ENCODE measurements at places on chromosomes 12 and 14.

- no peak for DNase-seq
Measured at GRCh38 chr12:78864403-78864869, at the start of gene SYT1. TSS of gene SYT1 (plus strand) at chr12:78864774.

GRCh38 chr14:77843195-77843594 is 43.3 kb downstream of the ADCK1 start:
- DNase-seq: no peak

- no peak for DNase-seq
Measured at GRCh38 chr14:98280436-98280835, 991.6 kb downstream of the BCL11B start.

DNA sequence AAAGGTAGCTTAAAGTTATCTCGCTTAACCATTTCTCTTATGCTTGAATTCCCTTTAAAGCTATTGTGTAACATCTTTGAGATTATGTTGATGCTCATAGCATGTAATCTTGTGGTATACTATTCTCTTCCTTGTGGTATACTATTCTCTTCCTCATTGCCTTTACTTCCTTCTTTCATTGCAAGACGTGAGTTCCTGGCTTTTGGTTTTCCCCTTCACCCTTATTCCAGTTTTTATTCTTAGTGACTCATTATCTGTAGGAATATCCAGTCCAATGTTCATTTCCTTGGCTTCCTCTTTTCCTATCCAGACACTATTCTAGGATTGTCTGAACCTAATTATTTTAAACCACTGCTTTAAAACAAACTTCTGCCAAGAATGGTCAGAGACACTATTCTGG is 564.0 kb downstream of the CCER1 start:
- DNase-seq: no peak

DNA sequence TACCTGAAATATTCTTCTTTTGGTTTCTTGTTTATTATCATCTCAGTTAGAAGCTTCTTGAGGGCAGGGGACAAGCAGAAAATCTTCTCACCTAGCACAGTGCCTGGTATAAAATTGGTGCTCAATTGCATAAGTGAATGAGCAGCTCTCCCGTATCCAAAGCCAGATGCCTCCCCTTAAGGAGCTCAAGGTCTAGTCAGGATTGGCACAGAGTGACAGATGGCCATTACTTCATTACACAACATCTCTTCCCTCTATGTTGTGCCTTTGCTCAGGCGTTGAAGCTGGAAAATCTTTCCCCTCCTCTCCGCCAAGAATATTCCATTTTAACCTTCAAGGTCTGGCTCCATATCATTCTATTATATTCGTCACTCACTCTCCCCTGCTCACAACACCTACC is 3.6 kb downstream of the SLC4A8 start:
- DNase-seq: no peak

DNA sequence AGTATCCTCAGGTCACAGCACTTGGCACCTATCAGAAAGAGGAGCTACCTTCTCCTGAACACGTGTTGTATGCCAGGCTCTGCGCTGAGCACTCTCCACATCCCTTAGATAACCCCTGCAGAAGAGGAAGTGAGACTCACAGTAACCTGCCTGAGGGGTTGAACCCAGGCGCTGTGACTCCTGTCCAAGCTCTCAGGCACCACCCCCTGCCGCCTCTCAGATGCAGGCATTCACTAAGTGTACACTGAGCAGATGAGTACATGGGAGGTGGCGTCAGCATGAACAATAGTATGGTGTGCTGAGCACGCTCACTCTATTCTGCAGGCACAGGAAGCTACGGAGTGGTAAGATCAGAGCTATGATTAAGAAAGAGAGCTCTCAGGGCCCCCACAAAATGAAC is 21.0 kb upstream of the RIC8B start:
- peak; percentile 30 for DNase-seq

GRCh38 chr12:50222275-50222783 is 55.2 kb upstream of the CERS5 start:
- no peak for DNase-seq

DNA sequence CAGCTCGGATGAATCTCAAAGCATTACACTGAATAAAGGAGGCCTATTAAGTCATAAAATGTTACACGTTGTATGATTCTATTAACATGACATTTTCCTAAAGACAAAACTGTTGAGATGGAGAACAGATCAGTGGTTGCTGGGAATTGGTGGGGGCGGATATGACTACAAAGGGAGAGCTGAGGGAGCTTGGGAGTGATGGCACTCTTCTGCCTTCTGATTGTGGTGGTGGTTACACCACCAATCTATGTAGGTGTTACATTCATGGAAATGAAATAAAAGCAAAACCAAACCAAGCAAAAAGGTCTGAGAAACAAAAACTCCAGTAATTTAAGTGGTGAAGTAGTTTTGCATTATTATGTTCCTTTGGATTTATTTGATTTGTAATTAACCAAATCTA is 16.4 kb upstream of the EVL start:
- no peak for DNase-seq

GRCh38 chr14:40417777-40418401 is 985.7 kb upstream of the FBXO33 start:
- no peak for DNase-seq

DNA sequence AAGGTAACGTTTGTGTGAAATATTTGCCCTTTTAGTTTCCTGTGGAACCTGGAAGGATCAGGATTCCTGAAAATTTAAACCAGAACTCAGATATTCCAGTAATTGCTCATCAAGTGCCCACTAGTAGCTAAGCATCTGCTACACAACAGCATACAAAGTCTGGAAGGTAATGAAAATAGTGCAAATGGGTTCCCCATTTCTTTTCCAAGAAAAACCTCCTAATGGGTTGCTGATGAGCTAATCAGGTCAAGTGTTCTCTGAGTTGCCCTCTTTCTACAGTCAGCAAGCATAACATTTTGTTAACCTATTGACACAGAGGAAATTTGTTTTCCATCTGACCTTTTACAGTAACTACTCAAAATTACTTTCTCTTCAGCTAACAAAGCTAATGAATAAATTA is 83.6 kb upstream of the PMCH start:
- DNase-seq: no peak

GRCh38 chr12:78703820-78704525 is 160.6 kb upstream of the SYT1 start:
- DNase-seq: no peak

- DNase-seq: no peak
Measured at GRCh38 chr14:89781046-89781445, 173.5 kb downstream of the EFCAB11 start.

- DNase-seq: no peak
Measured at GRCh38 chr12:24705741-24706358, 243.1 kb downstream of the BCAT1 start.

DNA sequence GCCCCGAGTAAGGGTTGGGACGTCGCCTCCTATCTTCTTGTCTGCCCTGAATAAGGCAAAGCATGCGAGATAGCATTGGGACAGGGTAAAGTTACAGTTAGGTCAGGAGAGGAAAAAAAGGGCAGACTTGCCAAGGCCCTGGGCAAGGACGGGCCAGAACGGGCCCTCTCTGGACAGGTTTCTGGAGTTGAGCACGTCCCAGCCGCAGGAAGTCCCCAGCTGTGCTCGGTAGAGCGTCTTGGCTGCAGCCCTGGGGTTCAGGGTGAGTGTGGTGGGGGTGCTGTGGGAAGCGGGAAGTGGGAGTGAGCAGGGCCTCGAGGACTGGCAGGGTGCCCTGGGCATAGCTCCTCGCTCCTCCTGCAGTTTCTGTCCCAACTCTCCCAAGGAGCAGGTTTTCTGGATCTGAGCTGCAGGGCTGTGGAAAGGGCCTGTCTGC is 5.4 kb downstream of the RPS6KL1 start:
- DNase-seq: no peak
